GF-D8 (cell line): ENCODE measurements at places on chromosomes 3 and 15.

DNA sequence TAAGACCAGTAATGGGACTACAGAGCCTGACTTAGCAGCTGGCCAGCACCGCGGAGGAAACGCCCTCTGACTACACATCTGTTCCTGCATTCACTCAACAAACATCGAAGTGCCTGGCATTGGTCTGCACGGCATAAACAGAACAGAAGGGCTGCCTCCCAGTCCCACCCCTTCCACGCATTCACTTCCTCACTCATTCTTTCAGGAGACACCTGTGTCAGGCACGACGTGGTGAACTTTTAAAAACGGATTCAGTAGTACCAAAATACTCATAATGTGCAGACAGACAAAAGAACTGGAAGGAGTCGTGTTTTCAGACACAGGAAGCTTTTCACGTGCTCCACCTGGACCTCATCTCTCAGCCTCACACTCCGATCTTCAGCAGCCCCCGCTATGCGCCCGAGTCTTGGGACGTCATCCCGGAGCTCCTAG is 123.3 kb downstream of the XXYLT1 start:
- DNase-seq = no peak

GRCh38 chr3:157662171-157662570 is 159.0 kb upstream of the VEPH1 start:
- no peak for DNase-seq

- no peak for DNase-seq
Measured at GRCh38 chr3:88812576-88812975, 294.8 kb upstream of the EPHA3 start.

DNA sequence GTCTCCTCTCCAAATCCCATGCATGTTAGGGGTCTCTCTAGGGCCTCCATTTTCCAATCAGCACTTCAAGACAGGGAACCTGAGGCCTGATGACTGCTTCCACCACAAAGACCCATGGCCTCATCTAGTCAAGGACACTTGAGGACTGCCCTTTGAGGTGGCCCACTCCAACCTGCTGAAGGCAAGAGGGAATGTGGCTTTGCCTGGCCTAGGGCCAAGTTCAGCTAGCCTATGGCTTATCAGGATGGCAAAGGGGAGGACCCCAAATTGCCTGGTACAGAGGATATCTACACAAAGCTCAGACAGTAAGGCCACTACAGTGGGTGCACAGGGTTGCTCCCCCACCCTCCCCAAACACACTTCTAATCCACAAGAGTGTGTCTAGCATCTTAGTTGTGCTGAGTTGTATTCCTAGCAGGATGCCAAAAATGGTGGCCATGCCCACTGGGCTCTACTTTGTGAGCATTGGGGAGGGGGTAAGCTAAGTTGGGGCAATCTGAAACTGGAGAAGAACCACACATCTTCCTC is 10.0 kb upstream of the GRAMD2A start:
- DNase-seq = no peak

DNA sequence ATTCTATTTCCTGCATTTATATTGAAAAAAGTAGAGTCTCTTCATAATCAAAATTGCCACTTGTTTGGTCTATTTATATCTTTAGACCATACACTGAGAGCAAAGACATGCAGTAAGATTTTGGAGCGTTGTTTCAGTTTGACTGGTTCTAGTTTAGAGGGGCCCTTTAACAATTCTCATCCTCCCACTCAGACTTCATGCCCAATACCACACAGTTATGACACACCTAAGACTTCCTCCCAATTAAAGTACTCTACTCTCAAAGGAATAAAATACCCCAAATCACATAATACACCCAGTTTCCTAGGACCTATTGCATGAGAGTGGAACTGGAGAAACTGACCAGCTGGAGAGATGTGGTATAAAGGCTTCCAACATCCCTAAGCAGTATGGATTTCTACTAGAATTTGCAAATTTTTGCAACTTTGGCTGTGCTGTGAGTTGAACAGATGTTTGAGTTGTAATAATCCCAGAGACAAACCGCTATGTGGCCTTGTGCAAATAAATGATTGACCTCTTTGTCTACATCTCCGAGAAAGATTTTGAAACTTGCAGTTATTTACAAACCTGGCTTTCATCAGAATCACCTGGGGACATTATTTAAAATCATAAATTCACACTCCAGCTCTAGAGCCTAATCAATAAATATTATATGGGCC is 170.0 kb upstream of the ROBO2 start:
- DNase-seq = no peak

GRCh38 chr15:76467136-76467535 is 130.6 kb downstream of the ISL2 start:
- DNase-seq = no peak

DNA sequence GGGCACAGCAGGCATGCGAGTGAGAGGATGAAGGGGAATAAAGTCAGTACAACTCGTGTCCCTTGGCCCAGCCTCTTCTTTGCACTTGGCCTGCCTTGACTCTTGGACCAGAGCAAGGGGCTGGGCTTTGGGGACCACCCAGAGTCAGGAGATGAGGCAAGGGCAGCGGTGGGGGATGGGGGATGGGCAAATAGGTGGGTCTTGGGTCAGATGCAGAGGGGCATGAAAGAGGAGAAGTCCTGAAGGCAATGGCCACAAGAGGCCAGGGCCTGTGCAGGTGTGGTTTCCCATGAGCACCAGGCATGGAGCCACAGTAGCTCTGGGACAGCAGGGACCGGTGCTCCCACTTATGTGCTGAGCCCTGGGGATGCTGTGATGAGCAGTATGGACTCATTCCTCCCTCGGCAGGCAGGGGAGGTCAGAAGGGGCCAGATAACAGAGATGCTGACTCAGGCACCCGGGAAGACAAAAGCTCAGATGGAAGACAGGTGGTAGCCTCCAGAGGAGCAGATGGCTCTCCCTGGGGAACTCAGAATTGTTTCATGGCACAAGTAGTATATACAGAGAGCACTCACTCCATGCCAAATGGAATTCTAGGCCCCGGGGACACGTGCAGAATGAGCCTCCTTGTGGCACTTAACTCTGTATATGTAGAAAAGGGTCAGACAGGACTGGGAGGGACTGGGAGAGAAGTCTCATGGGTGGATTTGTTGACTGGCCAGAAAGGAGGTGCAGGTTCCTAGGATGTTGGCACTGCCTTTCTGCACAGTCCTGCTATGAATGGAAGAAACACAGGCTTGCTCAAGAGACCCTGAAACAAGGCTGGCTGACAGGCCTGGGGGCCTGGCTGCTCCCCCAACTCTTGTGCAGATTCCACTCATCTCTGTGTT is 14.3 kb downstream of the ZBTB47 start:
- DNase-seq = no peak

DNA sequence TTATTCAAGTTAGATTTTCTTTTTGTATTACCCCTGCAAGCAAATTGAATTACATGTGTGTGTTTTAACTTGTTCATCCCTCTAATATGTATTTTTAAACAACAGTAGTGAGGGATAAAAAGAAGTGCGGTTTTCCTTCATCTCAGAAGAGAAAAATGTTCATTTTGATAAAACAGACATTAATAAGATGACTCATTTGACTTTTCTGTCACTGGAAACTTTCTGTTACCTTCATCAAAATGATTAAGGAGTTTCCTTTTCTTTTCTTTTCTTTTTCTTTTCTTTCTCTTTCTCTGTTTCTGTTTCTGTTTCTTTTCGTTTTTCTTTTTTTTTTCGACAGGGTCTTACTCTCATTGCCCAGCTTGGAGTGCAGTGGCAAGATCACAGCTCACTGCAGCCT is 53.0 kb downstream of the ECT2 start:
- no peak for DNase-seq

DNA sequence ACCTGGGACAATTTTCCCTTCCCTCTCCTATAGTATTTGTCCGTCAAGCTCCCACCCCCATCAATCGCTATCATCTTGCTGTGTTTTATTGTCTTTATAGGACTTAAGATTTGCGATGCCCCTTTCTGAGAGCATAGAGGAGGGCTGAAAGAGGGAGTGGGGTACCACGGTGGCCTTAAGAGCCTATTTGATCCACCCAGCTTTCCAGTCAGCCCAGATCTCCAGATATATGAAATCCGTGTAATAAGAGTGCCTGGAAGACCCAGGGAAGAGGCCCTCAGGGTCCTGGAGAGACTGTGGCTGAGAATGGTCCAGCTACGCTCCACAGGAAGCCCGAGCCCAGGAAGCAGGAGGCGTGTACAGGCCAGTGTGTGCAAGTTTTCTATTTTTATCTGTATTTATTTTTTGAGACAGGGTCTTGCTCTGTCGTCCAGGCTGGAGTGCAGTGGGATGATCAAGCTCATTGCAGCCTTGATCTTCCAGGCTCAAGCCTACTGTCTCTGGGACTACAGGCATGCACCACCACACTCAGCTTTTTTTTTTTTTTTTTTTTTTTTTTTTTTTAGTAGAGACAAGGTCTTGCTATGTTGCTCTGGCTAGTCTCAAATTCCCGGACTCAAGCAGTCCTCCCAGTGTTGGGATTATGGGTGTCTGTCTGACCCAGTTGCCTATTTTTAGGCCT is 964 bp upstream of the NCKIPSD start:
- no peak for DNase-seq

DNA sequence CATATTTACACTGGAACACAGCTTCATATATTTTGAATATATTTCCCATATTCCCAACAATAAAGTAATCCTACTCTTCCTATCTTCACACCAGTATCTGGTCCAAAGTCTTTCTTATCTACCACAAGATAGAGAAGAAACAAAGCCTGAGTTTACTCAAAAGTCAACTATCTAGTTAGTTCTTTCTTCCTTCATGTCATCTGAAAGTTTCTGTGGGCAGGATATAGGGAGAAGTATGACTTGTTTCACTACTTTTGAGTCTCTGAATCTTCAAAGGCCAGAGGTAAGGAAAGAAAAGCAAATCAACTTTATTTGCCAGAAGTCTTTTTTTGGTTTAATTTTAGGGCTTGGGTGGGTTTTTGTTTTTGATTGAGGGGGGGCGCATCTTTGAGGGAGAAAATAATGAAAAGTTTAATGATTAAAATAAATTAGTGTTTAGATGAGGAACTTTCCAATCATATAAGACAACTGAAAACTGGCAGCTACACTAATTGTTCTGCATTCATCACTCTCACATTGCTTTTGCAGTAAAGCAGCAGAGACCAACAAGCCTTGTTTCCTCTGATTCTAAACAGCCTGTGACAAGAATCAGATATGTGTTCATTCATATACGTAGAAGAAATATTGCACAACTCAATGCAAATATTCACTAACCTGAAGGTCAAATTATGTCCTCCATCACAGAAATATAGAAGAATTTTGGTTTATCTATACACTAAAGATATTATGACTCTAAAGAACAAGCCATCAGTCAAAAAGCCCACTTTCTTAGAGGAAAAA is 421.4 kb downstream of the SHQ1 start:
- no peak for DNase-seq

DNA sequence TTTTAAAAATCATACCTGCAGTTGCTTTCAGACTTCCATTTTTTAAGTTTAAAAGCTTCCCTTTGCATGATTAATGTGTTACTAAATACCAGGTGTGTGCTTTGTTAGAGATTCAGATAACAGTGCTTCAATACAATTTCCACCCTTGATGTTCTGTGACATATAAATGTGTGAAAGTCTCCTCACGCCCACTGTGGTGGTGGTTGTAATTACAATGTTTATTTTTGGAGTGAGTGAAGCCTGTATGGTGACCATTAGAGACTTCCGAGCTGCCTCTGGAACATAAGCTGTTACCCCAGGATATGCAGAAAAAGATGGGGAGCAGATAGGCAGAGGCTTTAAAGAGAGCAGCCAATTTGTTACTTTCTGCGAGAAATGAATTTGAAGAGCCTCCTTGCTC is 57.2 kb downstream of the P3H2 start:
- DNase-seq = no peak

GRCh38 chr3:134146666-134147065 is 104.0 kb downstream of the RYK start:
- no peak for DNase-seq

GRCh38 chr3:161957467-161957866 is 460.9 kb downstream of the OTOL1 start:
- no peak for DNase-seq

DNA sequence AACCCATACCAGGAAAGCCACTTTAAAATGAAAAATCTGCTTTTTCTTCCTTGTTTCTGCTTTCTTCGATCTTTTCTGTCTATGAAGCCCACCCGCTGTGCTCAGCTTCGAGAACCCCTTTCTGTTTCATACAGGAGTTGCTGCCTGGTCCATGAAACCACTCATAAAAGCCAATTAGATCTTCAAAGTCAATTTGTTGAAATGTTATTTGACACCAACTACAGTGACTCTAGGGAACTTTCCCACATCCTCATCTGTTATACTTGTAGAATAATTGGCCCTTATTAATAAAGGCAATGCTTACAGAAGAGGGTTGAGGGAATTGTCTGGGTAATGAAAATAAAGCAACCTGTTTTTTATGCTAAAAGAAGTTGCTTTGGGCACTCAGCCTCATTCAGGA is 523.6 kb downstream of the OCA2 start:
- no peak for DNase-seq

DNA sequence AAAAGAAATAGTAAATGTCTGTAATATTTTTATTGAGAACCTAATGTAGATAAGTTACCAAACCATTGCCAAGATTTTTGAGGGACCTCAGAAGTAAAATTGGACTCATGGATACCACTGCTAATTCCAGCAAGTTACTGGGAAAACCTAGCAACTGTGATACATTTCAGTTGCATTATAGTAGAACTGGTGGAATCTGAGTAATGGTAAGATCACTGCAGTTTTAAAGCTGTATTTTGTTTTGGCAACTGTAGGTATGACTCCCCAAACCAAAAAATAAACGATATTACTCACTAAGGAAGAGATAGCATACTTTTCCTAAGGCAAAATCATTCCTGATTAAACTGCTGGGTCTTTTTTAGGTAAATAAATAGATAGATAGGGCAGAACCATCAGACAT is 54.0 kb downstream of the ARMC8 start:
- no peak for DNase-seq

DNA sequence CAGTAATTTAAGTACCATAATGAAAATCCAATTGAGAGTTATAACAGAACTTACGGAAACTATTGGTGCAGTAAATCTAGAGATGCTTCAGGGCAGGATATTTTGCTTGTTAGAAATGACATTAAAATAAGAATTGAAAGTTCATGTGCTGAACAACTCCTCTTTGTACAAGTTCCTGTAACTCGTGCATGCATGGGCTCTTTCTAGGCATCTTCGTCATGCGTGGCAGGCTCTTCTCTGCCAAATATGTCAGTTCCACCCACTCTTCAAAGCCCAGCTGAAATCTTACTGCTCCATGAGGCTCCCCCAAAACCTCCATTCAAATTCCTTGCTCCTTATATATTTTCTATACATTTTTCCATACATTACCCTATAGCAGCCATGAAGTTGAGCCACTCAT is 48.7 kb downstream of the FBN1 start:
- DNase-seq = no peak

- no peak for DNase-seq
Measured at GRCh38 chr3:124560666-124561215, 169.5 kb upstream of the UMPS start.
